ENCODE measurements at places on chromosomes 7 and 10.

DNA sequence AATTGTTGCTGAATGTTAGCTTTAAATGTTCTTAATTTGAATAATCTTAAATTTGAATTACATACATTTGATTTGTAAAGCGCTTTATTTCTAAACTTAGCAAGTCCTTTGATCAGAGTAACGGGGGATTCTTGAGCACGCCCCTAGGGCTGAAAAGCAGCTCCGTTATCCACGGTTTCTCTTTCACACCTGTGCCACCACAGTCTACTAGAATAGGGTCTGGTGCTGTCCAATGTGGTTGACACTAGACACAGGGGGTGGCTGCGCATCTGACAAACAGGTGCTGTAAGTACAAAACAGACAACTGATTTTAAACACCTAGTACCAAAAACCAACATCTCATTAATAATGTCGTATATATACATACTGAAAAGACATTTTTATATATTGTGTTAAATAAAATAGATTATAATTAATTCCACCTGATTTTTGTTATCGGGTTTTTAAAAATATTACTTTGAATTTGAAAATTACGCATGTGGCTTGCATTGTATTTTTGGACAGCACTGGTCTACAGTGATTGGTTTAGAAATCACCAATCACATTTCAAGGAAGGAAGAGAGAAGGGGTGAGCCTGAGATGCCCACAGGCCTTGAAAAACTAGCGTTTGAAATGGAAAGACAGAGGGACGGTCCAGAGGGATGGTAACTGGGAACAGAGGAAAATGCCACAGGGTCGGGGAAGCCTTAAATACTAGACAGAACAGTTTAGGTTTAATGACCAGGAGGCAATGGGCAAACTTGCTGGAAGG is 7.3 kb downstream of the SEPHS1 start:
- no peak for DNase-seq

- no peak for DNase-seq
Measured at GRCh38 chr10:63596924-63597323, 75.7 kb downstream of the REEP3 start.

DNA sequence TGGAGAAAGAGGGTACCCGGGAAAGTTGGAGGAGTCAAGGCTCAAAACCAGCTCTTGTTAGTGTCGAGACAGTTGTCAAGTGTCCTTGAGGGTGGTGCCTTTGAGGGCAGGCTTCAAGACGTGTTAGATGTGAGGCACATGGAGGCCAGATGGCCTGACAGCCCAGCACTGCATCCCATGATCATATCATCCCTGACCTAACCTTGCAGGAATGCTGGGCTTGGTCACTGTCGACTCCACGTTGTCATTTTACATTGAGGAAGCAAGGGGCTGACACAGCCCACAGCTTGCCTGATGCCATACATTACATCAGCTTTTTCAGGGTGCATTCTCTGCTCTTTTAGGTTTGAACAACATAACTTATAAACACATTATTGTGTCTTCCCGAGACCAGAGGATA is 114.1 kb downstream of the ABCA13 start:
- no peak for DNase-seq

DNA sequence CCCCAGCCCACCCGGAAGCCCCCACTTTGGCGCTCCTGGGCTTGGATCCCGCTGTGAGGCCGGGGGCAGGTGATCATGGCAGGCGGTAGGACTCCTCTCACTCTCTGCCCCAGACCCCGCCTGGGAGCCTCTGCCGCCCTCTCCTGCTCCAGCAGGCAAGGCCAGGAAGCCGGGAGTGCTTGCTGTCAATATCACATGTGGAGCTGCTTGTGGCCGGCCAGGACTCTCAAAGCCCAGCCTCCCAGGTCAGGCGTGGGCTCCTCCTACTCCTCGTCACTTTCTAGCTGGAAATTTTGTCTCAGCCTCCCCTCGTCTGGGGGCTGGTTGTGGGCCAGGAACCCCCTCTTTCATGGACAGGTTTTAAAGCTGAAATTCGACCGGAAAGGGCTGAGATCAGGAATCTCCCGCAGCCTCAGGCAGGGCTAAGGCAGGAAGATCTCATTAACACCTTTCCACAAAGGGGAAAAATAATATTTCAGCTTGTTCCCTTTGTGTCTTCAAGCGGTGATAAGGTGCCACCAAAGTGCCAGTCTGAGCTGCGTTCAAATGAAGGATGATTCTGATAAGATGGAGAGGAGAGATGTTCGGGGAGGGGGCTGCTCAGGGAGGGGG is 273.6 kb upstream of the PODXL start:
- no peak for DNase-seq

DNA sequence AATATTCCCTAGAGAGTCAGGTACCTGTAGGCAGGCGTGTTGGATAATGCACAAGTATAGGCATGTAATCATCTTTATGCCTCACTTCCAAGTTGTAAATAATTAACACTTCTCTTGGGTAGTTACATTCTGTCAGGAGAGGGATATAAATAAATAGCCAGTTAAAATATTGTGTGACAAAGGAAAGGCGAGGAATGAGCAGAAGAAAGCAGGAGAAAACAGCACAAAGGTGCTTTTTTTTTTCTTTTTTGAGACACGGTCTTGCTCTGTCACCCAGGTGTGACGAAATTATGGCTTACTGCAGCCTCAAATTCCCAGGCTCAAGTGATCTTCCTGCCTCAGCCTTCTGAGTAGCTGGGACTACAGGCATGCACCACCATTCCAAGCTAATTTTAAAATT is 99.2 kb upstream of the LYZL2 start:
- no peak for DNase-seq

GRCh38 chr10:84626397-84627087 is 298.2 kb downstream of the CCSER2 start:
- no peak for DNase-seq

GRCh38 chr7:98760201-98760651 is 109.6 kb downstream of the TMEM130 start:
- DNase-seq = no peak

GRCh38 chr7:129530795-129531391 is 28.6 kb downstream of the SMKR1 start:
- DNase-seq = no peak

DNA sequence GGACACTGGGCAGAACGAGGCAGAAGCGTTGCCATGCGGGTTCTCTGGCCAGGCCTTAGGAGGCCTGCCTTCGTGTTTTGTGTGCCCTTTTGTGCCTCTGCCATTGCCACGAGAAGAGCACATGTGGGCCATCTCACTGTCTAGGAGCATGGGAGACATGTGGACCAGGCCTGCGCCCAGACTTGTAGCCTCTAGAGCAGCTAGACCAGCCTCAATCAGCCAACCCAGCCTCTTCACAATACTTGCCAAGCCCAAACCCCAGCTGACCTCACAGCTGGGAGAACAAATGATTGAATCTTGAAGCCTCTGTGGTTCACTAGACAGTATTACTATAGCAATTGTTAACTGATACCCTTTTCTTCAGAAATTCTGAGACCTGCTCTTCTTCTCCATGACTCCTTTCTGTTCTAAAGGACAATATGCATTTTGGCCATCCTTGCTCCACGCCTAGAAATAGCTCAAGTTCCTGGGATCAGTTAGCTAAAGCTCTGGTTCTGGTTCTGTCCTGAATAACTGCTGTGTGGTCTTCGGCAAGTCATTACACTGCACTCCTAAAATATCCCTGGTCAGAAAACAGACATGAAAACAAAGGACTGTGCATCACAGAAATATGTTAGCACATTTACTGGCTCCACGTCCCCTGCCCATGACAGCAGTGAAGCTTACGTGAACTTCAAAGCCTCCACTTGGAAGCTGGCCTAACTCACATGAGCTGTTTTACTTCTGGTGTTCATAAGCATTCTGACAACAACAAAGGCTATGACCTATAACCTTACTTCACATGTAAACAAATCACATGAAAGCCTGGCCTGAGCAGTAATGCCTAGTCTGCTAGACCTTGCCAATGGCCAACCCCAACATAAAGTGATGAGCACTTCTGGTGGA is 72.3 kb upstream of the MKRN1 start:
- no peak for DNase-seq

- no peak for DNase-seq
Measured at GRCh38 chr10:43808136-43808535, 159.5 kb upstream of the ZNF32 start.

GRCh38 chr10:93806903-93807302 is 49.2 kb downstream of the LGI1 start:
- no peak for DNase-seq

DNA sequence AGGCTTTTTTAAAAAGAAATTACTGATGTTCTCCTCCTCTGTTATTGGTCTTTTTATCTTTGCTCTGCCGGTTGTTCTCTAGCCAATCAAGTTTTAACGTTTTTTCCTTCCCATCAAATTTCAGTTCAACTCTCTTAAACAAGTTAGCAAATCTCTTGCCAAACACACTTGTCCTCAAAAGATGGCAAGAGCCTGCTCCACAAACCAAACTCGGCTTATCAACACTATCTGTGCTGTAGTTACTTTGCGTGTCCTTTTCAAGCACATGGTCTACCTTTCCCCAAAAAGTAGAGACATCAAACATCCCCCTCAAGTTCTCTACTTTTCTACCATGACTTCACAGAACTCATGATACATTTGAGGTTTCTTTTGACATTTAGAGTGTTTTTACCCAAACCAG is 71.3 kb downstream of the OSBPL3 start:
- no peak for DNase-seq

DNA sequence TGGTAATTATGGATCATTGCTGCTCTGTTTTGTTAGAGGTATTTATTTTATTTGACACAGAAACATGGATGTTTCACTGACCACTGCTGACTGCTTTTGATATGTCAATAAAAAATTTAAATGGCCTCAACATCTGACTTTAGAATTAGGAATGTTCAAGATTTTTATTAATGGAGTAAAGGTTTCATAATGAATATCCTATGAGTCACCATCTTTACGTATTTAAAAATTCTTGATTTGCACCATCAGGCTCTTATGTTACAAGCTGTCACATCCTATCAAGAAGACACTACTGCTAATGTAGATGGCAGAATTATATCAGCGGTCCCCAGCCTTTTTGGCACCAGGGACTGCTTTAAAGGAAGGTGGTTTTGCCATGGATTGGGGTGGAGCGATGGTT is 578.7 kb upstream of the NRP1 start:
- no peak for DNase-seq

DNA sequence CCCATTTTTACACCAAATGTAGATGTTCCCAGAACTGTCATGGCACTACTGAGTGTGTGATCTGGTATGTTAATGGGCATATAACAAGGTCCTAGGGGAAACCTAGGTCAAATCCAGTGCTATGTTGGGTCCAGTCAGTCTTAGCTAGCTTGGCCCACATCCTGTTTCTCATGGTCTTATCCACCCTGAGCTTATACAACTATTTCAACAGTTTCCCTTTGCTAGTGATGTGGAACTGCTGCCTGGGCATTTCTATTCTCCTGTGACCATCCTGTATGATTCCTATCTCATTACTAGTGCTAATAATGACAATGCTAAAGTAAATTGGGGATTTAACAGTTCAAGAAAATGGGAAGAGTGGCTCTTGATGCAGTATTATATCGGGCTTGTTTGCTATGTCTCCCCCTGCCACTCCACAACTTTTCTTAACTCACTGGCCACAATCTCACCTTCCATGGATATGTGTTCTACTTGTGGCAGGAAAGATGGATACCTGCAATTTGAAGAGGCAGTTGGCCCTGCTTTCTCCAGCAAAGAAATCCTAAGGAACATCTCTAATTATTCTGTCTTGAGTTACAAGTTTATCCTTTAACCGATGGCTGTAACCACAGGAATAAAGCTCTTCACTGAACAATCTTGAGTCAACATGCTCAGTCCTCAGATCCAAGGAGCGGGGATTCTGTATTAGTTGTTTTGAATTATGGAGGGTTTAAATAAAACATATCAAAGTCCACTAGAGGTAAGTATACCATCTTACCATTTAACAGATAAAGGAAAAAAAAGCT is 707.8 kb downstream of the XPNPEP1 start:
- DNase-seq = no peak

DNA sequence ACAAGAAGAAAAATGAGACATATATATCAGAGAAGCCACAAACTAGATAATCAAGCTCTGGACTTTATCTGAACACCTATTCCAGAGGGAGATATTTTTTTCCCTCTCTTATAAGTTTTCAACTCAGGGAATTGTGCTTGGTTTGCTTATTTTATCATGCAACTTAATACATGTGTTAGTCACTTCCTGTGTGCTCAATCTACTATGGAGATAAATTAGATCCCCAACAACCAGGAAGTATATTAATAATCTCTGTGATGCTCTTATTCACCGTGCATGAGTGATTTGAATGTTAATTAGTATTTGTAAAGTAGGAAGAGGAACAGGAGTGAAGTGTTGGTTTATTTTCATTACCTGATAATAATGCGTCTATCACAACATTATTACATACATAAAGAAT is 38.8 kb upstream of the ZNF365 start:
- DNase-seq = no peak

DNA sequence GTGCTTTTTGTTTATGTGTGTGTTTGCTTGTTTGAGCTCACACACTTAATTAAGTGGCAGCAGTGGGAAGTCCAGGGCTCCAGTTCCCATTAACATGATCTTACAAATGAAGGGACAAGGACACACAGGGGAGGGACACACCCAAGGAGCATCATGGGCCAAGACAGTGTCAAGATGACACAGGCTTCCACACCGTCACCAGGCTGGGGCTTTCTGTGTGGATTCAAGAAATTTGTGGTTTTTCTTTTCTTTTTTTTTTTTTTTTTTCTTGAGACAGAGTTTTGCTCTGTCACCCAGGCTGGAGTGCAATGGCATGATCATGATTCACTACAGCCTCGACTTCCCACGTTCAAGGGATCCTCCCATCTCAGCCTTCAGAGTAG is 173.6 kb downstream of the KIAA1217 start:
- DNase-seq = no peak

DNA sequence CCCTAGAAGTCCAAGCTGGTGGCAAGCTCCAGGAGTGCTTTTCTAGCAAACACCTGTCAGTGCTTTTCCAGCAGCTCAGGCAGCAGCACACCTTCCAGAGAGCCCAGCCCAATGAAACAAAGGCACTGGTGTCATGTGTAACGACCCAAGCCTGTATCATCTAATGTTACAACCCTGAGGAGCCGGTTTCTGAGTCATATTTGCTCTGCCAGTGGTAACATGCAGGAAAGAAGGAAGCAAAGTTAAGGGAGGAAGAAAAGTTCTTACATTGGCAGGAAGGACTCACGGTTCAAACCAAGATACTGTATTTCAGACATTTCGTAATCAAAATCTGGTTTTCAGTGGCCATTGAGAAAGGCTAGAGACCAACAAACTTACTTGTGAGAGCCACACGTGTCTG is at the start of gene ANKRD22:
Gene ANKRD22 (minus strand): TSS at position 139 of the 400 bp plus-strand sequence. CDS start 237 bp downstream, outside the sequence.
- no peak for DNase-seq

DNA sequence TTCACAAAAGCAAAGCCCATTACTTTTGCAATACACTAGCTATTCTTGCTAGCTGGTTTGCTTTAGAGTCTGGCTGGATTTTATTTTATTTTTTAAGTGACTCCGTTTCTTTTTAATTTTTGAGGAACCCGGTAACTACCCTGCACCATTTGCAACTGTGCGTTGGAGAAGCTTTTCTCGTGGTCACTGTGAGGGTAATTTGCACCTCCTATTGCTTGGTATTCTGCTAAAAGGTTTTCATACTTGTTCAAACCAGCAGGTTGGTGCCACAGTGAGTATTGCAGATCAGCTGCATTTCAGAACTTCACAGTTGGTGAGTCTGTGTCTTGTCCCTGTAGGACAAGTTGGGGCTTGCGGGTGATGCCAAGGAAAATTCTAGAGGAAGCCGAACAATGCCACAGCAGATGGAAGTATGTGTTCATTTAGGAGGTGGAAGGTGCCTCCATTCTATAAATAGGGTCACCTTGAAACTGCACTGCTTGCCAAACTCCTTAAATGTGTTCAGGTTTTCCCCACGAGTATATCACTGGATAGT is 3.9 kb upstream of the NMT2 start:
- no peak for DNase-seq

Measured in activated T-helper 1 cell treated with anti-CD3 and anti-CD28 coated beads, Interleukin-2, amount 50 U/mL, for 16 hours (primary cell).